ENCODE measurements at places on chromosomes 3 and 15.

- DNase-seq, result no peak
Measured at GRCh38 chr3:138946663-138947494, at the start of the genes FOXL2 and FOXL2NB. Gene FOXL2 (minus strand): TSS chr3:138947137. CDS start chr3:138946722, 415 bp downstream. Gene FOXL2NB (plus strand): TSS chr3:138947217. CDS start chr3:138947365, 148 bp downstream.

- no peak for DNase-seq
Measured at GRCh38 chr3:94184781-94185180, 121.9 kb downstream of the NSUN3 start.

DNA sequence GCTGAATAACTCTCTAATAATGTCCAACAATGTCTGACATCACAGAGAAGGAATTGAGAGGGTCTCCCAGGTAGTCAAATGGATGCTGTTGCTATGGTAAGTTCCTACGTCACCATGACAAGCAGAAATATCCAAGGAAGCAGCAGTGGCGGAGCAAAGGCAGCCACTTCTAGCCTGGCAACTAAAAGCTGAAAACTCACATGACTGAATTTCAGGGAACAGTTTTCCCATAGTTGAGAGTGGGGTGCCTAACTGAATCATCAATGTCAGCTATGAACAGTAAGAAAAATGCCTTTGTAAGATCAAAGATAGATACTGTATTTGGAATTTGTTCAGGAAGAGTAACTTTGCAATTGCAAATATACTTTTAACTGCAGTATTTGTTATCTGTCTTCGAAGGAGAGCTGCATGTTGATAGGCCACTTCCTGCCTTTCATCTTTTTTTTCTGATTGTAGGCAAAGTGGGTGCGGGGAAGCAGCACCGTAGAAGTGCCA lies 161.7 kb downstream of the BBX start:
- no peak for DNase-seq

- DNase-seq, result no peak
Measured at GRCh38 chr3:45332493-45332892, 55.9 kb upstream of the LARS2 start.

- DNase-seq, result no peak
Measured at GRCh38 chr3:133074977-133075376, 36.8 kb downstream of the TMEM108 start.

DNA sequence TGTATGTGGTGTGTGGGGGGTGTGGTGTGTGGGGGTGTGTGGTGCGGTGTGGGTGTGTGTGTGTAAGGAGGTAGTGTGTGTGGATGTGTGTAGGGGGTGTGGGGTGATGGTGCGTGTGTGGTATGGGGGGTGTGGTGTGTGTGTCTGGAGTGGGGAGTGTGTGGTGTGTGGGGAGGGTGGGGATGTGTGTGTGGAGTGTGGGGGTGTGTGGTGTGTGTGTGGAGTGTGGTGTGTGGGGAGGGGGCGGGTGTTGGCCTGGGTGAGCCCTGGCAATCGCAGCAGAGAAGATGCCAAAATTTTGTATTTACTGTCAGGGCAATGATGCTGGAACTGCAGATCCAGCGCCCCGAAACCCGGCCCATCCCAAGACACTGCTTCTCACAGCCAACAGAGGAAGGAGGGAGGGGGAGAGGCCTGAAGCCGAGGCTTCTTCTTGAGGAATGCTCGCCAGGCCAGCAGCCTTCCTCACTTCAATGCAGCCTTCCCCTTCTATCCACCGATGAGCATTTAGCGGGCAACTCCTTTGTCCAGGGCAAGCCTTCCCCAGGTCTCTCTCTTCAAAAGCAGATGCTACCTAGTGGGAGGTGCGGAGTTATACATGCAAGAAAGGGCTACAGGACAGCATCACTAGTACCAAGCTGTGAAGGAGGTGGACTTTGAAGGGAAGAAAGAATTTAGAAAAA lies 11.9 kb upstream of the SRP14 start:
- DNase-seq, result no peak

DNA sequence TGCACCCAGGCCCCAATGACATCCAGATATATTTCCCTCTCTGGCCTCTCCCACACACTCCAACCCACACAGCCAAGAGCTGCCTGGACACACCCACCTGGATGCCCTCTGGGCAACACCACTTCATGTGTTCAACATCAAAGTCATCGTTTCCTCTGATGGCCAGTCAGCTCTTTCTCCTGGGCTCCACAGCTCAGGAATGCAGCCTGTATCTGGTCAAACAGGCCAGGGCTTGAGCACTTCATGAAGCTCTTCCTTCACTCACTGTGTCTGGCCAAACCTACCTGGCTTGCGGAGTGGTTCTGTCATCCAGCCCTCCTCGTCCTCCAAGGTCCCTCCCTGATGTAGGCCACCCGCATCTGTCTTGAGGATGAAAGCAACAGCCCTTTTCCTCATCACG lies 35.8 kb upstream of the SLC6A11 start:
- no peak for DNase-seq

- DNase-seq, result no peak
Measured at GRCh38 chr3:42505849-42506410, 3.5 kb downstream of the VIPR1 start.

GRCh38 chr15:88125576-88125975 lies 131.0 kb downstream of the NTRK3 start:
- no peak for DNase-seq

- no peak for DNase-seq
Measured at GRCh38 chr3:29083676-29084075, 197.2 kb upstream of the RBMS3 start.

All from stimulated activated CD8-positive, alpha-beta memory T cell treated with anti-CD3 and anti-CD28 coated beads, Interleukin-2, amount 100 ng/mL, for 1 hour (primary cell).